ENCODE measurements at places on chromosomes 2 and 18.
A peak's percentile ranks its signal among the peaks of the same experiment; 100 is the strongest.

DNA sequence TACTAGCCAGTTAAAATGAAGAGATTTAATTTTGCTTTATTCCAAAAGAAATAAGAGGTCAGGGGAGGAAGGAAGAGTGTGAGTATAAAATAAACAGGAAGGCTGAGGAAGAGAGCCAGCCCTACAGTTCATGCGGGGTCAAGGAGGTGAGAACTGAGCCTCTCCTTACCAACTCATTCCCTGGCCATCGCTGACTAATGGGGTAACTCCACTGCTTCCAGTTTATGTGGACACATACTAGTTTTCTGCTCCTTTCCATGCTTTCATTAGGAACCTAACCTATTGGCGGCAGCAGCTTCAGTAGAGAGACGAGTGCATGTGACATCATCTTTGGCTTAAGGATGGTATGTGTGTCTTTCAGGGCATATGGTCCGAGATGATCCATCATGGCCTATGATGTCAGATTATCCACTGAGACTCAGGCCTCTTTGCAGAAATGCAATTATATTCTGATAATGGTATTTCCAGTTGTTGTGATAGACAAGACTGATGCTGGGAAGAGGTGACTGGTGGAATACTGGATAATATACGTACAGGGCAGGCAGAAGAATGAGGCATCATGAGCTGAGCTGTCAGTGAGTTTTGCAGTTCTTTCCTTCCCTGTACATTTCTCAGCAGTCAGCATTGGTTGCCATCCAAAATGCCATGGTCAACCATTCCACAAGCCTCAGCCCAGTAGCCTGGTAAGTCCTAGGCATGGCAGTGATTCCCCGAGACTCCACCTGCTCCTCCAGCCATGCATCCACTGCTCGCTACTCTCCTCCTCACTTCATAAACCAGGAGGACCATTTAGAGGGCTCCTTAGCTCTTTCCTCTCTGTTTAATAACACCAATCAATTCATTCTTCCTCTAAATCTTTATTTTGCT is 184.6 kb upstream of the OSR1 start:
- no peak for DNase-seq

GRCh38 chr2:172458561-172459124 is 31.3 kb downstream of the ITGA6 start:
- no peak for DNase-seq

- DNase-seq, result no peak
These were observed 31.0 kb downstream of the COA5 start for GRCh38 chr2:98577313-98577712.

DNA sequence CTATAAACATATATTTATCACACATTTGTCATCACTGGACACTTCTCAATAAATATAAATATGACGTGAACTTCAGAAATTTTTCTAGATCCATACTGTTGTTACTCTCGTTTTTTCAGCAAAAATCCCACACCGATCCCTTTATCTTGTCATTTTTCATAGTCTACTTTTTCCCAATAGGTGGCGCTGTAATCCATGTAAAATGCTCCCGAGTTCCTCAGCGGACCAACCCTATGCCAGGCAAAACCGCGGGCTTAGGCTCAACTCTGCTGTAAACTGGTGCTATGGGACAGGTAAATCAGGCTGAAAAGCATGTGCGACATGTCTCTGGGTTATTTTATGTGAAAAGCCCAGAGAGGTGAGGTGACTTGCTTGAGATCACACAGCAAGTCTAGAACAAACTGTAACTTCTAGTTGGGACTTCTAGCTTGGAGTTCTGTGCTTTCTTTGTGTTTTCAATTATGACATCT is 104.0 kb downstream of the COBLL1 start:
- peak; percentile 45 for DNase-seq
